Endothelial cell of umbilical vein (primary cell): ENCODE measurements at places on chromosomes 7 and 10.

DNA sequence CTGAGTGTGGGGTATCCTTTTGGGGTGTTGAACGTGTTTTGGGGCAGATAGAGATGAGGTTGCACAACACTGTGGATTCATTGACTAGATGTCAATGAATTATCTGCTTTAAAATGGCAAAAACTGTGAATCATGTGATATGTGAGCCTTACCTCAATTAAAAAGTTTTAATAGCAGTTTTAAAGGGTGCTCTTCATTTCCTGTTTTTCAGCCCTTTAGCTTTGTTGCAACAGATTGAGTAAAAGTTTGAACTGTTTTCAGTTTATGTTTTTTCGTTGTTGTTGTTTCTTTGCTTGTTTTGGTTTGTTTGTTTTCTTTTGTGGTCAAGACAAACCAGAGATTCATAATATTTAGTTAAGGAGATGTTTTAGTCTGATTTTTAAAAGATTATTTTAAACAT is 9.4 kb downstream of the TAS2R41 start:
- DNase-seq, result no peak

DNA sequence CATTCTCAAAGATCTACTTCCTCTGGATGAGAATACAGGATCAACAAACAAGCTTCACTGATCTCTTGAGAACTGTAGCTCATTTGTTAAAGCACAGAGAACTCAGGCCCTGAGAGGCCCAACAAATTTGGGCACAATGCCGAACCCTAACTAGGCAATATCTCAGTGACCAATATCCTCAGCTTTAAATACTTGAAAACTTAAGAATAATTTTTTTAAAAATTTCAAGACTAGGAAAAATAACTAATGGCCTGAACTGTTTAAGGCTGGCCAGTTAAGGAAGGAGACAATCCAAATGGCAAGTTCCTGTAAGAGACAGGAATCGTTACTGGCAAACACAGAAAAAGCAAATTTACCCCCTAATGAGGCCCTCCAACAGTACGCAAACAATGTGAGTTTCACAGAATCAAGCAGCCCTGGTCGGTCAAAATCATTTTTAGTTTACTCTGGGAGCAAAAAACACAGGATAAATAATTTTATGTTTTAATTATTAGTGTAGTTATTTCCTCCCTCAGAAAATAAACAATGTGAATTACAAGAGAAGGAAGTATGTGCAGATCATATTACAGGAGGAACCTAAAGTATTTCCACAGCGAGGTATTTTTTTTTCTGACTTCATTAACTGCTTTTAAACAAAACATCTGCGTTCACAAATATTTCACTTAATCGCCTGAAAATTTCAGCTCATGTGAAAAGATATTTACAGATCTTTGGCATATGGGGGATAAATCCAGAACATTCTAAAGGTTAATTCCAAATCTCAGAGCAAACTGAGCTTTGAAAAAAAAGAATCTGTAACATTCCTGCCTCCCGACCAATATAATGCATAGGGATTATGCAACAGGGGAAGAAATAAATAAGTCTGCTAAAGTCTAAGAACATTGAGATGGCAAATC is 39.5 kb downstream of the NT5C2 start:
- DNase-seq, result peak; percentile 71

DNA sequence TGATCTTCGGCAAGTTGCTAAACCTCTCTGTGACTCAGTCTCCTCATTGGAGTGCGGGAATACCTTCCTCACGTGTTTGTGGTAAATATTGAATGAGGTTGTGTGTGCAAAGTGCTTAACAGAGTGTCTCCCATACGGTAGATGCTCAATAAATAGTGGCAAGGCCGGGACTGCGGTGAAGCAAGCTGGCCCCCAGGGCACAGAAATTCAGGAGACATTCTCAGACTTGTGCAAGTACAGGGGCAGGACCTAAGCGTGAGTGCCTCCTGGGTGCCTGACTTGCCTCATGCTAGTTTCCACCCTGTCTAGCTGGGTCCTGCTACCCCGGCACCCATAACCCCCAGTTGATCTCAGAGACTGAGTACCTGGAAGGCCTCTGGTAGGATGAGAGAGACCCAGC is 97.8 kb downstream of the CDH23 start:
- DNase-seq, result no peak

- no peak for DNase-seq
These were observed 106.5 kb upstream of the TMEM72 start for GRCh38 chr10:44804661-44805060.

DNA sequence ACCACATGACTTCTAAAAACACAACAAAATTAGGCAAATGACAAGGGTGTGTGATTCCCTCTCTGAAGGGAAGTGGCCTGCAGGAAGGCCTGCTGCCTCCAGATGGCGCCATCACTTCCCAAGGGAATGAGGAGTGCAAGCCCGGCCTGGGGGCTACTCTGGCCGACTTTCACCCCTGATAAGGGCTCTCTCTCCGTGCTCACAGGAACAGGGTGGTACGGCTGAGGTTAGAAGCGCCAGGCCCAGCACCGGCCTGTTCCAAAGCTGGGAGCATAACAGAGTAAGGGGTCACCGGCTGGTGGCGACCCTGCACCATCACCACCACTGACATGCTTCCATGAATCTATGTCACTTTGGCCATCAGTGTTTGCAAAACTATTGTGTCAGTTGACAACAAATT is 13.1 kb downstream of the RBP3 start:
- DNase-seq, result peak; percentile 45

- no peak for DNase-seq
These were observed 341.6 kb downstream of the ABCA13 start for GRCh38 chr7:48512892-48513291.

DNA sequence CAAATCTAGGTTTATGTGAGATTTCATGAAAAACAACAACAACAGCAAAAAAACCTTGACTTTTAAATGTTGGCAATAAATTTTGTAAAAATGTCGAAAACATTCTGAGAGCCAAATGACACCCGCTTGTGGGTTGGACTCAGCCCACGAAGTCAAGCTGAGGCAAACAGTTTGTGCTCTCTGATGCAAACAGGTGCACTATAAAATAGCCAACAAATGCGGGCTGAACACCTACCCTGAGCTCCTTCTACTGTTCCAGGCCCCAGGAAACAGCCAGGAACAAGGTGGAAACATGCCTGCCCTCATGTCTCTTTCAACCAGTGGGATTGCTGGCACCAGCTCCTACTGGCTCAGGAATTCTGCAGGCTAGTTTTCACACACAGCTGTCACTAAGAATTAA is 105.0 kb upstream of the ZNF716 start:
- DNase-seq, result no peak

GRCh38 chr10:22433875-22434274 is 88.6 kb downstream of the SPAG6 start:
- peak; percentile 61 for DNase-seq

GRCh38 chr7:20021831-20022230 is 195.4 kb downstream of the MACC1 start:
- DNase-seq, result no peak

- no peak for DNase-seq
These were observed 66.2 kb downstream of the SORCS1 start for GRCh38 chr10:107098326-107098725.

- DNase-seq, result no peak
These were observed 371.9 kb downstream of the PHF14 start for GRCh38 chr7:11345621-11346020.

DNA sequence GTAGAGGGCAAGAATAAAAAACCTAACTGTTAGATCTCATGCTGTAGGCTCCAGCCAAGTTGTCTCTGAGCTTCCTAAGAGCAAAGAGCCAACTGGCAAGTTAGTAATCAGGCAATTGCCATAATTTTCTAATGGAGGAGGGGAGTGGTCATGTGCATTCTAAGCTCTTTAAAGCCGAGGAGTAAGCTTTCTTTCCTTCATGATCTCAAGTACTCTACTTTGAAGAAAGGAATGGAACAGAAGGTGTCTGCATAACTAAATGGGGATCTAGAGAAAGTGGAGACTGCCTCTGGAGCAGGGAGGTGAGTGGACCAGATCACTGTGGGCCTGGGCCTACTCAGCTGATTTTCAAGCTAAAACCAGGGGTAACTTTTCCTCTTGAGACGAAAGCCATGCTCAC is 37.7 kb upstream of the TOMM7 start:
- DNase-seq, result no peak

DNA sequence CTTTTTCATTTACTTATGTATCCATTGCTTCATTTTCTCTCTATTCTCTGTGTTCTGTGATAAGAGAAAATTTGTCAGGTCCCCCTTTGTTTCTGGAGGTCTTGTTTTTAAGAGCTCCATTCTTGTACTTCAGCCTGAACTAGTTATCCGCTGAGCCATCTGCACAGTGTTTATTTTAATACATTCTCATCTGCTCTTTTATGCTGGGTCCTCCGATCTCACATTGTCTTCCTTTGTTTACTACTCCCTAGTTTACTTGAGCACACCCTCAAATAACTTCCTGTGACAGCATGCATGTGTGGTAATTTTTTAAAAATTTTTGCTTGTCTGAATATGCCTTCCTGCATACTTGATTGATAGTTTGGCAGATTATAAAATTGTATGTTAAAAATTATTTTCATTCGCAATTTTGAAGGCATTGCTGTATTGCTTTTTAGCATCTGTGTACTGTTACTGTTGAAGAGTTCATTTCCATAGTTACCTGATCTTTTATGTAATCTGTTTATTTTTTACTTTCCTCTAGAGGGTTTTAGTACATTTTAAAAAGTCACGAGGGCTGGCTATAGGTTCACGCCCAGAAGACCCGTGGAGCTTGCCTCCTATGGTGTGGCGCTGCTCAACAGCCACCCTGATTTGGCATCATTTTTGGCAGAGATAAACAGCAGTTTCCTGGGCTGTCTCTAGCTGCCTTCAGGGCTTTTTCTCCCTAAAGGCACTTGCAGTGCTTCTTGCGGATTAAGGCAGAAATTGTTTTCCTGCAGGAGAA is 31.9 kb downstream of the RSBN1L start:
- DNase-seq, result peak; percentile 67

GRCh38 chr10:31739146-31739545 is 189.5 kb downstream of the ARHGAP12 start:
- no peak for DNase-seq

DNA sequence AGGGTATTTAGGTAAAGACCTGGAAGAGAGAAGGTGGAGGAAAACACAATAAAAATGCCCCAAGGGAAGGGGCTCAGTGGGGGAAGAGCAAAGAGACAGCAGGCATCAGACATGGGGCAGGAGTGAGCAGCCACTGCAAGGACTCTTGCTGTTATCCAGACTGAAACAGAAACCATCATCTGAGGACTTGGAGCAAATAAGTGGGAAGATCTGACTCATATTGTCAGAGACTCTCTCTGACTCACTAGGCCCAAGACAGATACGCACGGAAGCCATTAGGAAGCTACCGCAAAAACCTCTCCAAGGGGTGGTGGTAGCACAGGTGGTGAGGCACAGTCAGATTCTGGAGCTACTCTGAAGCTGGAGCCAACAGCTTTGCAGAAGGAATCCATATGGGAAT is 110.7 kb downstream of the RNF32 start:
- DNase-seq, result peak; percentile 6
